ENCODE measurements at places on chromosomes 13 and 19. TPM values are rescaled to one million over a fixed set of nuclear protein-coding genes. Genes with fewer than 3 reads are reported as not detected.

DNA sequence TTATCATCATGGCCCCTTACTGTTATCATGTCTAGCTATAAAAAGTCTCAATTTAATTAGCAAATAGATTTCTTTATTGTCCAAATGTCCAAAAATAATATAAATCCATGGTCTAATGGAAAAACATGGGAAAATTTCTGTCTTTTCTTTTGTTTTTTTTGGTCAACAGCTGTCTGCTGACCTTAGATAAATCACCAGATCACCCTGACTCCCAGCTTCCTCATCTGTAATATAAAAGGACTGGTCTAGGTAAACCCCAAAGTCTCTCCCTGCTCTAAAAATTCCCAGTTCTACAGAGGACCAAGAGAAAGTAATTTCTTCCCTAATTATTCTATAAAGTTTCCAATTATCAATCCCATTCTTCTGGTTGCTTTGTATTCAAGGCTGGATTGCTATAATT is 30.7 kb upstream of the RCBTB2 start:
- no peak overlapping the region for H3K4me3 ChIP-seq
- DNase-seq = no peak
- no peaks in the 10 kb centered on the region for H3K27me3 ChIP-seq
- H3K36me3 ChIP-seq = no peaks in the 10 kb centered on the region

GRCh38 chr19:37954421-37954874 is 47.4 kb downstream of the SIPA1L3 start:
- H3K4me1 ChIP-seq = peaks cover 9% of the 10 kb centered on the region
- no peak overlapping the region for H3K4me3 ChIP-seq
- H3K27me3 ChIP-seq = no peaks in the 10 kb centered on the region
- DNase-seq = no peak

DNA sequence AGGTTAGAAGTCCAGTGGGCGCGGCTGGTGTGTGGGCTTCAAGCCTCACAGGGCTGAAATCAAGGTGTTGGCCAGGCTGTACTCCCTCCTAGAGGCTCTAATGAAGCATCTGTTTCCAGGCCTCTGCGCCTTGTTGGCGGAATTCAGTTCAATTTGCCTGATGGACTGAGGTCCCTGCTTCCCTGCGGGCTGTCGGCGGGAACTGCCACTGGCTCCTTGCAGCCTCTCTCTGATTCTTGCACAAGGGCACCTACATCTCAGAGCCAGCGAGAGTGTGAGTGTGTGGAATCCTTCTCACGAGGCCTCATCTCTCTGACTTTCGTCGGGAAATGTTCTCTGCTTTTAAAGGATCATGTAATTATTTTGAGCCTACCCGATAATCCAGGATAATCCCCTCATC is 128.6 kb downstream of the DLEU7 start:
- no peaks in the 10 kb centered on the region for H3K36me3 ChIP-seq
- no peak for DNase-seq
- H3K4me3 ChIP-seq = no peak overlapping the region

DNA sequence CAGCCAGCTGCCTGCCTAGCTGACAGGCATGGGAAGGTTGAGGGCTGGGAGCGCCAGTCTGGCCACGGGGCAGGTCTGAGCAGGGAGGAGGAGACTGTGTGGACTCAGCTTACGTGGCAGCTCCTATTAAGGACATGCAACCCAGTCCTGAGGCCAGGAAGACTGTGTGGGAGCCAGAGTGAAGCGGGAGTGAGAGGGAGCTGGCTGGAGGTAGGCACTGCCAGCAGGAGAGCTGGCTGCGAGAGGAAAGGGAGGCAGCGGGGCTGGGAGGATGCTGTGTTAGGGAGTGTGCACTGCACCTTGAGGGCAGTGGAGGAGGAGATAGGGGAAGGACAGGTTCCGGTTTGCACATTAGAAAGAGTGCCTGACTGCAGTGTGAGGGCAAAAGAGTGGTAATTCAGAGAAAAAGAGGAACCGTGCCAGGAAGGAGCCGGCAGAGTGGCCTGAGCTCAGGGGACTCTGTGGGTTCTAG is 99.2 kb downstream of the SLC7A1 start:
- peaks cover 25% of the 10 kb centered on the region for H3K27me3 ChIP-seq
- DNase-seq = peak; percentile 47
- H3K27ac ChIP-seq = peak overlapping the region; percentile 22
- peaks cover 11% of the 10 kb centered on the region for H3K4me1 ChIP-seq
- no peaks in the 10 kb centered on the region for H3K36me3 ChIP-seq

- H3K36me3 ChIP-seq = no peaks in the 10 kb centered on the region
- no peak overlapping the region for H3K27ac ChIP-seq
- H3K4me3 ChIP-seq = no peak overlapping the region
- H3K27me3 ChIP-seq = peaks cover 43% of the 10 kb centered on the region
These were observed 151.6 kb downstream of the B3GLCT start for GRCh38 chr13:31351376-31351775.

DNA sequence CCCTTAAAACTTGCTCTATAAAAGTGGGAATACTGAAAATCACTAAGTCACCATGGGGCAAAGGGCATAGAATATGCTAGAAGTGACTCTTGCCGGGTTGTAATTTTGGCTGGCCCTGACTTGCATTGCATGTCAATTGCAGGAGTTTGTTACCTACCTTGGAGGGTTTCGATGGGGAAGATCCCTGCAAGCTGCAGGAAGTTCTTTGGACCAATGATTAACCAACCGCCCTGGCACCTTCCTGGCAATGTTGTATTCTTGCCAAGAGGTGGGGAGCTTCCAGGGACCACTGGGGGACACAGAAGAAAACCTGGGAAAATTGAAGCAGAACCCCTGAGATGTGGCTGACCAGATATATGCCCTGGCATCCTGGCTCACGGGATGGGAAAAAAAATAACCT is 235.8 kb downstream of the B3GLCT start:
- H3K36me3 ChIP-seq = no peaks in the 10 kb centered on the region
- peak; percentile 12 for DNase-seq
- peaks cover 11% of the 10 kb centered on the region for H3K27me3 ChIP-seq
- no peak overlapping the region for H3K27ac ChIP-seq
- H3K4me1 ChIP-seq = peaks cover 20% of the 10 kb centered on the region

GRCh38 chr19:52200044-52200443 is 10.2 kb downstream of the PPP2R1A start:
- H3K27ac ChIP-seq = no peak overlapping the region
- H3K4me3 ChIP-seq = no peak overlapping the region
- H3K27me3 ChIP-seq = no peaks in the 10 kb centered on the region
- H3K36me3 ChIP-seq = peaks cover 55% of the 10 kb centered on the region
- no peak for DNase-seq

ZNF540 gene
- 0.42 TPM for total RNA-seq

TPGS1 gene
- 9.0 TPM for total RNA-seq

PRTN3 gene
- total RNA-seq = not detected

All from Calu3 (cell line).